Fibroblast of gingiva (primary cell): ENCODE measurements at places on chromosomes 16 and 17.

DNA sequence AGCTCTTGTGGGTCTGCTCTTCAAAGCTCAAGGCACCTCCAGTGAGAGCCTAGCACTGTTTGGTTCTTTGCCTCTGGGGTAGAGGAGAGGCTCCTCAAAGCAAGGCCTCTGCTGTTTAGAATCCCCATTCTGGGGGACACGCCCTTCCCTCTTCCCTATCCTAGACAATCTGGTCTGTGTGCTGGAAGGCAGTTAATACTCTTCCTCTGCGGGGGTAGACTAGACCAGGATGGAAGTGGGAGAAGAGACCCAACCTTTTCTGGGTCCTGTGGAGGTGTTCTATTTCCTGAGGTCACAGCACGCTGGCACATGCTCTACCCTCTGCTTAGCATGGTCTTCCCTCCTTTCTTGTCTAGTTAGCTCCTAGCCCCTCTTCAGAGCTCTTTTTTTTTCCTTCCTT lies 7.7 kb downstream of the ERAL1 start:
- no peak for DNase-seq

GRCh38 chr16:9197957-9198661 lies 106.7 kb downstream of the HAPSTR1 start:
- DNase-seq = no peak

DNA sequence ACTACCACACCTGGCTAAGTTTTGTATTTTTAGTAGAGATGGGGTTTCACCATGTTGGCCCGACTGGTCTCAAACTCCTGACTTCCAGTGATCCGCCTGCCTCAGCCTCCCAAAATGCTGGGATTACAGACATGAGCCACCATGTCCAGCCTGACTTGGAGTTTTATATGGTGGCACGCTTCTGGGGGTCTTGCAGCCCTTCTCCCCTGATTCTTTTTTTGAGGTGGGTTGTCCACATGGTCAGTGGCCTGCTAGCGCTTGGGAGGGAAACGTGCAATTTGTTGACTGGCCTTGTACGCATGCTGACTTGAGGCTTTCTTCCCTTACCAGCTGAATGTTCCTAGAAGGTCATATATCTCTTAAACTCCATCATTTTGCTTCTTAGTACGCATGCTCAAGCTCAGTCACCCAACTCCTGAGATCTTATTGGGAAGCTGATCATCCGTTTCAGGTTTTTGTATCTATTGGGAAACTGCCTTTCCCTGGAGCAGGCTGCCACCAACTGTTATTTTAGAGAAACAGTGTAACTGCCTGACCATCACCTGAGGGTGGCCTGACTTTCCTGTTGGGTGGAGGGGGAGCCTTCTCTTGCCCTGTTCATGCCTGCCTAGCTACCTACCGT lies 13.7 kb upstream of the LDHD start:
- DNase-seq = no peak

DNA sequence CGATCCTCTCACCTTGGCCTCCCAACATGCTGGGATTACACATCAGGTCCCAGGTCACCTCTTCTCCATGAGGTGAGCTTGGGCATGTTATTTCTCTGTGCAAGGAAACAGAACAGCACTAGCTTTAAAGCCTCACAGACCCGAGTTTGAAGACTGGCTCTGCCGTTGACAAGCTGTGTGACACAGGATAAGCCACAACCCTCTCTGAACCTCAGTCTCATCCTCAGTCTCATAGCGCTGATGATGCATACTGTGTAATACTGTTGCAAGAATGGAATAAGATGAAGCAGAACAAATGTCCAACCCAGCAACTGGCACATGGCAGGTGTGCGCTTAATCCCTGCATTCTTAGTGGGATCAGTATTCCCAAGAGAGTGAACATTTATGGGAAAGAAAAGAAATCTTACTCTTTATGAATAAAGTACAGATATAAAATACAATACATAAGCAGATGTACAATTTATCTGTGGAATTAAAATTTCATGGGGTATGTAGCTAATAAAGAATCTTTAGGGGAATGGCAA lies 43.5 kb downstream of the ABAT start:
- no peak for DNase-seq

- DNase-seq = no peak
Observed at GRCh38 chr16:73142053-73142854, 94.3 kb upstream of the ZFHX3 start.

DNA sequence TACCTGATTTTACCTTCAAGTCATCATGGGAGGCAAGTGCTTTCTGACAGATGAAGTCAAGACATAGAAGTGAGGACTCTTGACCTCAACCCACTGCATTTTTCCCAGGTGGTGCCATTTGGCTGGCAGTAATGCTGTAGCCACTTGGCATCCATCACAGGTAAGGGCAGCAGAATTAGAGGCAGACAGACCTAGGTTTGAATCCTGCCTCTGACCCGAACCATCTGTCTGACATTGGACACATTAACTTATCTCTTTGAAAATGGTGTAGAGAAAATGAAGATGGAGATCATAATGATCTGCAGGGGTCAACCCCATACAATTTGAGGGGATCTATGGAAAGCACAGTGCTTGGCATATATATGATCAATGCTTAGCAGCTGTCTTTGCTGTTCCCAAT lies 505.5 kb downstream of the NPIPA7 start:
- no peak for DNase-seq
